ENCODE measurements at places on chromosomes 2 and 18.

DNA sequence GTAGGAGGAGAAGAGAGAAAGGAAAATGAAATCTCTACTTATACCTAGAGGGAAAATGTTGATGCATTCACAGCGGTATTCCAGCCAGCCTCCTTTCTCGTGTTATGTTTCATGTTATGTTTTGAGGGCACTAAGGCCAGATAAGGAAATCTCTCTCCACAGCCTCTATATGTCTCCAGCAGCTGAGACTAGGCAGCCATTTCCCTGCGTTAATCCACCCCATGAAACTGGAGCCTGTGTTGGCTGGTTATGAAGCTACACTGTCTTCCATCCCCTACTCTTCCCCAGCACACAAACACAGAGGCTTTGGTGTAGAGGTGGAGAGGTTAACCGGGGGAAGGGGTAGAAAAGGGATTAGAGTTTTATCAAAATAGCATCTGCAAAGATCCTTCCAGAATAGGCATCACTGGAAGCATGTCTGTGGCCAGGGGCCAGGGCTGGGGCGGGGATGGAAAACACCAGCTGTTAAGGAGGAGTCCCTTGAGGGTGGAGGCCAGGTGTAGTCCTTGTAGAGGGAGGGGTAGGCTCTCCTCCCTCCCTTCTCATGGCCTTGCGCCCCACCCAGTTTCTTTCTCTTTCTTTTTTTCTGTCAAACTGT lies 100.9 kb upstream of the TNP1 start:
- no peak for DNase-seq

- DNase-seq: no peak
Observed at GRCh38 chr18:63378919-63379638, 12.1 kb upstream of the KDSR start.

- no peak for DNase-seq
Observed at GRCh38 chr18:21908711-21909110, 168.1 kb downstream of the MIB1 start.

DNA sequence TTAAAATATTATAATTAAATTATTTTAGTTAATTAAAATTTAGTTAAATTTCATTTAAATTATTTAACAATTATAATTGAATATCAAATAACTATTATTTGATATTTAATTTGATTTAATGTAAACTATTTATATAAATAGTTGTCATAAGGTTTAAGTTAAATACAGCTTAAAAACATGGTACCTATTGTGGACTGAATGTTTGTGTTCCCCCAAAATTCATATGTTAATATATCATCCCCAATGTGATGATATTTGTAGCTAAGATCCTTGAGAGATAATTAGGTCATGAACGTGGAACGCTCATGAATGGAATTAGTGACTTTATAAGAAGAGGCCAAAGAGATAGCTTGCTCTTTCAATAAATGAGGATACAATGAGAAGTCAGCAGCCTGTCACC lies 505.7 kb upstream of the LRATD1 start:
- no peak for DNase-seq

DNA sequence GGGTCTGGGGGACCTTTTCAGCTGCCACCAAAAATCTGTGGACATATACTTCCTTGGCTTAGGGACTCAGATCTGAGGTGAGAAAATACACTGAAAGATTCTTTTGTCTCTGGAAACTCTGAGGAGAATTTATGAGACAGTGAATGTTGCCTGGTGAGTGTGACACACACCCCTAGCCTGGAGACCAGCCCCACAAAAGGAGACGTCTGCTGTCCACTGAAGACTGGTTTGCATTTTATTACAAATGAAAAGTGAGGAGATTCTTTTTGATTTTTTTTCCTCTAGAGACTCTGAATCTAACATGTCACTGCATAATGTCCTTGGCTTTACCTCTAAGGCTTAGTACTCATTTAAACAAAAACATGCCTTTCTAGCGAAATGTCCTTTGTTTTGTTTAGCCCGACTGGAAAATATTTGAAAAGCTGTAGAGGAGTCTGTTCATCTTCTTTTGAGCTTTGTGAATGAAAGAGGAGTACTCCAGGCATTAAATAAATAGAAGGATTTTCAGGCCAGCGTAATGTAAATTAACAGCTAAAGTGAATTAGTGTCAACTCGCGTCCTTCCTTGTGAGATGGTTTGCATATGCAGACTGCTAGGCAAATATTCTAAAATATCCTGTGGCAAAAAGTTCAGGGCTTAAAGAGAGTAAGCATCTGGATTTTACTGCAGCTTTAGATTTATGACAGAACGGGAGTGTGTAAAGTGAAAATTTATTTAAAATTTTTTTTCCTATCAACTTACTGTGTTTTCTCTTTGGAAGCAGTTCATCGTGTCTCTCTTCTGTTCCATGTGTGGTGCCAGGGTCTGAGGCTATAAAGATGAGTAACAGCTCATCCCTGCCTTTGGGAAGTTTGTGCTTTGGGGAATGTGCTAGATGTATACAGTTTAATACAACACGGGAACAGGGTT lies 125.4 kb downstream of the VWA3B start:
- DNase-seq: no peak

GRCh38 chr2:162014751-162015150 lies 59.3 kb downstream of the DPP4 start:
- no peak for DNase-seq

DNA sequence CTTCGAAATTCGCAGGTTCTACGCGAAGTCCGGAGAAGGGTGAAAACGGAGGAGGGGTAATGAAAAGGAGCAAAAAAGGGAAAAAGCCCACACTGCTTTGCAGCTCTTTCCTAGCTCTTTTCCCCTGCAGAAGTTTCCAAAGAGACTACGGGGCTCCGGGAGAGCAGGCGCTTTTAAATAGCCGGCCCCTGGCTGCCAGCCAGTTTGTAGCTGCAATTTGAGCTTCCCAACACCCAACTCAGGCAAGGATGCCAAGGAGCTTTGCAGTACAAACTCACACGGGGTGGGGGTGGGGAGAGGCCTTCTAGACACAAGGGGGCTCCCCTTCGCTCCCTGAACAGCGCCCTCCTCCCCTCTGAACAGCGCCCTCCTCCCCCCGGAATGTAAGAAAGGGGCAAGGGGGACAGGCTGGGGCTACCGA lies at the start of gene IGFBP5:
IGFBP5 (minus strand) TSS at position 149 of the 421 bp plus-strand sequence. CDS start 774 bp downstream, outside the sequence.
- peak; percentile 79 for DNase-seq

GRCh38 chr2:4049463-4049862 lies 346.1 kb downstream of the DCDC2C start:
- DNase-seq: no peak

- DNase-seq: no peak
Observed at GRCh38 chr18:148841-149240, 9.5 kb upstream of the USP14 start.

GRCh38 chr2:217866457-217866856 lies 136.3 kb downstream of the TNS1 start:
- no peak for DNase-seq

- DNase-seq: no peak
Observed at GRCh38 chr2:44333994-44334393, 27.3 kb downstream of the PREPL start.

DNA sequence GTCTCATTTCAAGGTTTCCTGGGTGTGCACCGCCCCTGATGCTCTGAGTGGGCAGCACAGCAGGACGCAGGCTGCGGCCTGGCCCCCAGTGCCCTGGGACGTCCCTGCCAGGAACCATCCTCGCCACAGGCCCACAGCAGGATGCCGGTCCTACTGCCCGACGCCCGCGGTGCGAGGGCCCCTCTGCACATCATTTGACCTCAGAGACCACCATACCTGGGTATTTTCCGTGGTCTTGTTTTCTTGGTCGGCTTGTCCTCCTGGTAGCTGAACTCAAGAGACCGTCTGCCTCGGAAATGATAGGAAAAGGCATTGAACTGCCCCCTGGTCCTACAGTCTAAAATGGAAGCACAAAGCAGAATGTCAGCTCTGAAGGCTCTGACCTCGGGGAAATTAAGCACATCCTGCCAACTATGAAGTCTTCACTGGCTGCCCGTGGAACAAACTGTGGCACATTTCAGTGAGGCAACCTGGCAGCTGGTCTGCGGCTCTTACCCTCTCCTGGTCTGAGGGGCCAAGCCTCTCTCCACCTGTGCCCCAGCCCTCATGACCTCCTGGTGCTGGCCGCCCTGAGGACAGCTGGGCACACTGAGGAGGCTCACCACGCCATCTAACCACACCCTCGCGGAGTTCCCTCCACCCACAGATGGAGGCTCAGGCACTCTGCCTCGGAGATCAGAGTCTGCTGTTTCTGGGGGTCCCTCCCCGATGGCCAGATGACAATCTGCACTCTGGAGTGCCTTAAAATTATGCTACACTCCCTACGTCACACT lies 105.0 kb downstream of the PXDN start:
- DNase-seq: no peak

DNA sequence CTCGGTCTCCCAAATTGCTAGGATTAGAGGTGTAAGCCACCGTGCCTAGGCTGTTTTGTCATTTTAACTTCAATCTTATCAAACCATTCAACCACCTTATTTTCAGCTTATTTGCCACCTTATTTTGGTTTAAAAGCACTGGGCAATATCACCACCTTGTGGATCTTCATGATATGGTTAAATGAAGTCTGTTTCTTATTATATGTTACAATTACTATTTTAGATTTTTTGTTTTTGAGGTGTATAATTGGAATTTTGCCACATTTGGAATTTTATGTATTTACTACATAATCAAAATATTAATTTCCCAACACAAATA lies 43.8 kb upstream of the SCN9A start:
- DNase-seq: no peak

DNA sequence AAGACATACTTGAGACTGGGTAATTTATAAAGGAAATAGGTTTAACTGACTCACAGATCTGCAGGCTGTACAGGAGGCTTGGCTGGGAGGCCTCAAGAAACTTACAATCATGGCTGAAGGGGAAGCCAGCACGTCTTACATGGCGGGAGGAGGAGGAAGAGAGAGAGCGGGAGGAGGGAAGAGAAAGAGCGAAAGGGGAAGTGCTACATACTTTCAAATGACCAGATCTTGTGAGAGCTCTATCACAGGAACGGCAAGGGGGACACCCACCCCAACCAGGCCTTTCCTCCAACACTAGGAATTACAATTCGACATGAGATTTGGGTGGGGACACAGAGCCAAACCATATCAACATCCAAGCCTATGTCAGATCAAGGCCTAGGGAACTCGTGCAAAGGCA lies 24.2 kb downstream of the MYL12B start:
- no peak for DNase-seq

- no peak for DNase-seq
Observed at GRCh38 chr18:58101291-58101794, 57.3 kb downstream of the NEDD4L start.

GRCh38 chr2:230505162-230505561 lies 89.2 kb downstream of the SP100 start:
- DNase-seq: no peak

- no peak for DNase-seq
Observed at GRCh38 chr18:57819671-57820460, 16.8 kb upstream of the ATP8B1 start.

DNA sequence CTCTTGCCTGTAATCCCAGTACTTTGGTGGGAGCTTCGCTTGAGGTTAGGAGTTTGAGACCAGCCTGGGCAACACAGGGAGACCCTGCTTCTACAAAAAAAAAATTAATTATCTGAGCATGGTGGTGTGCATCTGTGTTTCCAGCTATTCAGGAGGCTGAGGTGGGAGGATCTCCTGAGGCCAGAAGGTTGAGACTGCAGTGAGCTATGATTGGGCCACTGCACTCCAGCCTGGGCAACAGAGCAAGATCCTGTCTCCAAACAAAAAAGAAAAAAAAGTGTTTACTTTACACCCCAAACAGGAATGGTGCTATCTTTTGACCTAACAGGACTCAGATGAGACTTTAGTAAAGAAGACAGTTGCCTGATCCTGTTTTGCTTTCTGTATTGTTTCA lies 35.6 kb downstream of the MAL start:
- no peak for DNase-seq

GRCh38 chr2:202164411-202164810 lies 74.0 kb downstream of the SUMO1 start:
- DNase-seq: no peak

DNA sequence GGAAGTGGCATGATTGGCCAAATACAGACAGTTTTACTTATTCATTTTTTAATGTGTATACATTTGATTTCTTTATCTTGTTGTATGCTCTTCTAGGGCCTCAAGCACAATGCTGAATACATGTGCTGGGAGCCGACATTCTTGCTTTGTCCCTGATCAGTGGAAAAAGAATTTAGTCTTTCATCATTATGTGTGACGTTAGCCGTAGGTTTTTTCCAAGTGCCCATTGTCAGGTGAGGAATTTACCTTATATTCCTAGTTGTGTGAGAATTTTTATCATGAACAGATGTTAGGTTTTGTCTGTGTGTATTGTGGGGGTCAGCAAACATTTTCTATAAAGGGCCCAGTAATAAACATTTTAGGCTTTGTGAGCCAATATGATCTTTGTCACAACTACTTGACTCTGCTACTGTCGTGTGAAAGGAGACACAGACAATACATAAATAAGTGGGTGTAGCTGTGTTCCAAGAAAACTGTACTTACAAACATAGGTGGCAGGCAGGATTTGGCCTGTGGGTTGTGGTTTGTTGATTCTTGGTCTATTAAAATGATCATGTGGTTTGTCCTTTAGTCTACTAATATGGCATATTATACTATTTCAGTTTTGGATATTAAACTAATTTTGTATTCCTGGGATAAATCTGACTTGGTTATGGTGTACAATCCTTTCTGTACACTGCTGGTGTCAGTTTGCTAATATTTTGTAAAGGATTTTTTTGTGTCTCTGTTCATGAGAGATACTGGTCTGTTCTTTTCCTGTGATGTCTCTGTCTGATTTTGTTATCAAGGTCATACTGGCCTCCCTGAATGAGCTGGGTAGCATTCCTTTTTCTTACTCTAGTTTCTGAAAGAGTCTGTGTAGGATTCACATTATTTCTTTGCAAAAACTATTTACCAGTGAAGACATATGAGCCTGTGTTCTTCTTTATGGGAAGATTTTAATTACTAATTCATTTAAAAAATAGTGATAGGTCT lies 132.2 kb upstream of the SMAD7 start:
- no peak for DNase-seq

GRCh38 chr2:210443527-210443926 lies 33.0 kb downstream of the LANCL1 start:
- no peak for DNase-seq

DNA sequence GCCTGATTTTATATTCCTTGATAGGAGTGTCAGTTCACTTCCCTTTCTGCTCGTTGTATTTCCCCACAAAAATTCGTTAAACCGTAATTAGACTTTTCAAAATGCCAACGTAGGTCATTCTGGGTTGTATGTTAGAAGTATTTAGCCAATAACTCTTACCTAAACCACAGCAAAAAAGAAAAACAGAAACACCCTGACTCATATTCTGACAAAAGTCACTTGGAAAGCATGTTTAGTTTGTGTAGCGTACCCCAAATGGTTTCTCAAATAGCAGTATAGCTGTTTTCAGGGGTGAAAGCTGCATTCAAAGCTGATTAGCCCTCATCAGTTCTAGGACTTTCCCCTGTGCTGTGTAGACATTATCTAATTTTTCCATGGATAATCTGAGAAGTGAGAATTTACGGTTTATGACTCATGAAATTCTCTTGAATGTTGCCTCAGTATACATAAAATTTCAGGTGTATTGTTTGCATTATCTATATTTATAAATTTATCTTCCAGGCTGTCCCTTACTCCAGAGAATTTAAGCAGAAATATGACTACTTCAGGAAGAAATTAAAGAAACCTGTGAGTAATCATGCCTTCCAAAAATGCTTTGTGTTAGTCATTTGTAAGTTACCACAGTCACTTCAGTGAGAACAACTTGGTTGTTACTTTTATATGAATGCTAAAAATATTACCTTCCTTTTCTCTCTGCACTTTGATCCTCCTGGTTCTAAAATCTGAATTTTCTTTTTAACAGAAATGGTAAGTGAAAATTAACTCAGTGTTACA lies 264.9 kb downstream of the ALPK2 start:
- DNase-seq: no peak

All from H7 (cell line).